Stimulated activated CD8-positive, alpha-beta memory T cell treated with anti-CD3 and anti-CD28 coated beads, Interleukin-2, amount 100 ng/mL, for 1 hour (primary cell): ENCODE measurements at places on chromosomes 12 and 14.

GRCh38 chr12:13130981-13131380 lies 27.5 kb upstream of the GSG1 start:
- no peak for DNase-seq

- no peak for DNase-seq
Measured at GRCh38 chr12:131454418-131455217, 256.3 kb upstream of the SFSWAP start.

- DNase-seq: no peak
Measured at GRCh38 chr14:81990312-81990761, 456.7 kb upstream of the SEL1L start.

GRCh38 chr12:11731455-11731854 lies 82.0 kb downstream of the ETV6 start:
- DNase-seq: no peak

- no peak for DNase-seq
Measured at GRCh38 chr12:46818642-46819041, 7.2 kb downstream of the SLC38A4 start.

DNA sequence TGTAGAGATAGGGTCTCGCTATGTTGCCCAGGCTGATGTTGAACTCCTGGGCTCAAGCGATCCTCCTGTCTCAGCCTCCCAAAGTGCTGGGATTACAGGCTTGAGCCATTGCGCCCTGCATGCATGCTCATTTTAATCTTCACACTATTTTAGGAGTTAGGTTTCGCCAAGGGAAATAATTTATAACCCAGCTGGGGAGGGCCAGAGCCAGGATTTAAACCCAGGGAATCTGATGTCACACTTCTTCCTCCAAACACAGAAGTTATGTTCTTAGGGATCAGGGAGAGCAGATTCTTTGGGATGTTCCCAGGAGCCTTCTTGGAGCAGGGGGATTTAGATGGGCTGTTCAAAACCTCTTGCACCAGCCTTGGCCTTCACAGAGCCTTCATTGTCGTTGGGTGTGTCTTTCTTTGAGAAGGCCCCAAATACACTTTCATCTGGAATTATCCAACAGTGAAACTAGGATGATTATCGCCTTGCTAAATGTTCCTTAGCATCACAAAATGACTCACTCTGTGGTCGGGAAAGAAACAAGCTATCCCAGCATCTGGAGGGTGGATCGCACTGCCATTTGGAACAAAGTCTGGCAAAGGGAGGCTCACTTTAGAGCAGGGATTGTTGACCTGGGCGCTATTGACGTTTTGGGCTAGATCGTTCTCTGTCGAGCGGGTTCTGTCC lies 8.2 kb upstream of the PPP1CC start:
- DNase-seq: no peak

- DNase-seq: no peak
Measured at GRCh38 chr12:109421355-109422087, 55.6 kb downstream of the KCTD10 start.

GRCh38 chr12:22275843-22276242 lies 58.7 kb downstream of the ST8SIA1 start:
- no peak for DNase-seq

- DNase-seq: no peak
Measured at GRCh38 chr14:93185349-93185720, 218 bp downstream of the LYSET start.

GRCh38 chr12:130437555-130438242 lies 100.0 kb downstream of the PIWIL1 start:
- DNase-seq: no peak
